ENCODE measurements at places on chromosomes 3 and 15.

DNA sequence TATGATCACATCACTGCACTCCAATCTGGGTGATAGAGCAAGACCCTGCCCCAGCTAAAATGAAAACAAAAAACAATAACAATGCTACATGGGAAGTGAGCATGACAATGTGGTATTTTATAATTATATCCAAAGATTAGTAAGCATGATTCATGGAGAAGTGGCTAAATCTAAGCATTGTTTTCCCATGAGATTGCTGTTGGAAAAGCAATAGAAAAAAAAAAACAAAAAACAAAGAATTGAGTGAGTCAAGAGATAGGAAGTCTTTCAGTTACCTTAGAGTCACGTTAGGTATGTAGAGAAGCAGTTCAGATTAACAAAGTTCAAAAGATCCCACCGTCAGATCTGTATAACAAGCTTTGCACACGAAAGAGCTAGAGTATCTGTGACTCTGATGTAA is 210.3 kb upstream of the CNTN6 start:
- DNase-seq = no peak

- no peak for DNase-seq
Measured at GRCh38 chr3:121175083-121175482, 267.1 kb downstream of the STXBP5L start.

DNA sequence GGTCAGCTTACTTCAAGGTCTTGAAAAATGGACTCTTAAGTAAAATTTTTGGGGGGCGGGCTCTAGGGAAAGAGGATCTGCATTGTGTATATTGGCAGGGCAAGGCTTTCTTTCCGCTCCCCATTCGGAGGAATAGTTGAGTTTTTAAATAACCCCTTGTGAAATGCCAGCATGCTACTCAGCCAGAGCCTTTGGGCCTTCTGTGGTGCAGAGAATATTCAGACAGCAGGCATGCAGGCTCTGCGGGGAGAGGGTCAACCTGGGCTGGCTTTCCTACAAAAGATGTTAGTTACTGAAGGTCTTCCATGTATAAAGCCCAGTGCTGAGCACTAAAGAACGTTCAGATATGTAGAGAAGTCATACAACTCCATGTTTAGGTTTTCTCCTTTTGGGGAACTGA is 40.6 kb downstream of the ADAMTSL3 start:
- no peak for DNase-seq

- DNase-seq = no peak
Measured at GRCh38 chr3:29972320-29972993, 633.9 kb upstream of the TGFBR2 start.

DNA sequence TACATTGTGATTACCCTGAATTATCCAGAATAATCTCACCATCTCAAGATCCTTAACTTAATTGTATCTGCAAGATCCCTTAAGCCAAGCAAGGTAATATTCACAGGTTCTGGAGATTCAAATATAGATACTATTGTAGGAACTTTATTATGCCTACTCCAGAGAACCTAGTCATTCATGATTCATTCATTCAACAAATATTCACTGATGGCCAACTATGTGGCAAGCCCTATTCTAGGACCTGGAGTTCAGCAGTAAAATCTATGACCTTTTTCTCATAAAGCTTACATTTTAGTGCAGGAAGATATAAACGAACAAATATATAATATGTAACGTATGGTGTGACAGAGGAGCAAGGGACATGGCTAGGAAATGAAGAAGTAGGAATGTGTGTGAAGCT is 49.6 kb downstream of the ISL2 start:
- no peak for DNase-seq

DNA sequence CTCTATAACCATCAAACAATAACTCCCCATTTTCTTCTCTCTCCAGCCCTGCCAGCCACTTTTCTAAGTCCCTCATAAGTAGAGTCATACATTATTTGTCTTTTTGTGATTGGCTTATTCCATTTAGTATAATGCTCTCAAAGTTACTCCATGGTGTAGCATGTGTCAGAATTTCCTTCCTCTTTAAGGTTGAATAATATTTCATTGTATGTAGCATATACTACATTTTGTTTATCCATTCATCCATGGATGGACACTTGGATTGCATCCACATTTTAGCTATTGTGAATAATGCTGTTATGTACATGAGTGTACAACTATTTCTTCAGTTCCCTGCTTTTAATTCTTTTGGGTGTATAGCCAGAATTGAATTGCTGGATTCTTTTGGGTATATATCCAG is 138.4 kb downstream of the ATG7 start:
- DNase-seq = no peak

DNA sequence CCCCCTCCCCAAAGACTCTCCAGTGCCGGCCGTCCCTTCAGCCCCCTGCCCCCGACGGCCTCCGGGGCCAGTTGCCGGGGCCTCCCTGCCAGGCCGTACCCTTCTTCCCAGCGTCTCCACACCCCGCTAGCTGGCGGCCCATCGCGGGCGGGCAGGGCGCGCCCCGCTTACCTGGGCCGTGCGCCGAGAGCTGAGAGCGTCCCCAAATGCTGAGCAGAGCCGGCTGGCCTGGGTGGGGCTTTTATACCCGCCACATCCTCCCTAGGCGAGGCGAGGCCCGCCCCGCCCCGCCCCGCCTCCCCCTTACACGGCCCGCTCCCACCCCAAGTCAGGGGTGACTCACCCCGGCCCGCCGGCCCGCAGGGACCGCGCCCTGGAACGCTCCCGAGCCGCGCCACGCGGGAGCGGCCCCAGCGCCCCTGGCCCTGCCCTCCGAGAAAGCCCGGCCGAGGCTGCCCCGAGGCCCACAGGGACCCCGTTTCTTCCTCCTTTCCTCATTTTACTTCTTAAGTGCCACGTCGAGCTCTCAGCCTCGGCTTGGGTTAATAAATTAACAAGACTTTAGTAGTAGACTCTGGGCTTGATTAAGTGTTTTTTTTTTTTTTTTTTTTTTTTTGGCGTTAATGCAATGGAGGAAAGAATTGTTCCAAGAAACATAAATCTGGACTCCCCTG is at the start of gene ANXA2:
Gene ANXA2 (minus strand): TSS at position 215 of the 674 bp plus-strand sequence. CDS start 11,911 bp downstream, outside the sequence.
- DNase-seq = peak; percentile 78

DNA sequence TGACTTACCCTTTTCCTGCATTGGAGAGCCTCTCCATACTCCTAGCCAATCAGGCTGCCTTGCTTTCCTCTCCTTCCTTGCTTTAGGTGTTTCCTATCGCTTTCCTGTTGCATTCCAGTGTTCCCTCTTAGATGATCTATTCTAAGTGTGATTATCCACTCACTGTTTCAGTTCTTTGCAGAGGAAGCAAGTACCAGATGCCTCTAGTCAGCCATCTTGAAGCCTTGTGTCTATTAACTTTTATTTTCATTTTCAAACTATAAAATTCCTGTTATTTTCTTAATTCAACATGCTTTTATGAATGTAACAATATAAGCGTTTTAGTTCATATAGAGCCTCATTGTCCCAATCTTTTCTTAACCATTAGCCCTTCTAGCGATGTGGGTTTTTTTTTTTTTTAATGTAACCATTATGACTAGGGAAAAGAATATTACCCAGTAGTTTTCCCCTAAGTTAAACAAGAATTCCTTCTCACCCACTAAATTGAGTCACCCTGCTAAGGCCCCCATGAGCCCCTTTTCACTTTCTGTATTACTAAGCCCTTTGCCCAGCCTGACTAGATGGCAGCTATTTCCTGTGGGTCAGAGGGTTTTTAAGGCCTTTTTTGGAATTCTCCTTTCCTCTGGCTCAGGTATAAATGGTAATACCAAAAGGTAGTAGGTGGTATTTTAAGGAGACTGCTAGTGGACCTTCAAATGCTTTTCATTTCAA is 229.4 kb upstream of the CTNNB1 start:
- DNase-seq = no peak

DNA sequence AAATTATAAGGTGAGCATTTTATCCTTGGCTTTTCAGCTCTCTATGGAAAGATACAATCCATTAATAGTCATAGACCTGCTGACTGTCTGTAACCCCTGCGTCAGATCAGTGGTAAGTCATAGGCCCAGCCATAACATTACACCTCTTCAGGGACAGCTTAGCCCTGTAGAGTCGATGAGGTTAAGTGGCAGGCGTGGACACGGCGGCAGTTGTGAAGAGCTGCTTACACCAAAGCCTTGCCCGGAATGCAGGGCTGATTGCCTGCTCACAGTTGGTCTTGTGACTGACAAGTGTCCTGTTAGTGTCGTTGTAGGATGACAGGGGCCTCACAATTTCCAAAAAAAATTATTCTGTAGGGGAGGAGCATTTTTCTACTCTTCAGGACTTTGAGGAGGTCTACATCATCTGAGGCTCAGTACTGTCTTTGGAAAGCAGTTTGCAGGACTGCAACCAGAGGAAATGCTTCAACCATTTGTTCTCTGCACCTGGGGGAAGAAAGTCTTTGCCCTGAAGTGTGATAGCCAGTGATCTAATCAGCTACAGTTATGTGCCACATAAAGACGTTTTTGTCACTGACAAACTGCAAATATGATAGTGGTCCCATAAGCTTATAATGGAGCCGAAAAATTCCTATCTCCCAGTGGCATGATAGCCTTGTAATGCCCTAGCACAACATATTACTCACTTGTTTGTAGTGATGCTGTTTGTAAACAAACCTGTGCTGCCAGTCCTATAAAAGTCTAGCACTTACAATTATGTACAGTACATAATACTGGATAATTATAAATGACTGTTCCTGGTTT is 14.9 kb upstream of the SELENOT start:
- DNase-seq = no peak

Measured in stimulated activated CD8-positive, alpha-beta memory T cell treated with anti-CD3 and anti-CD28 coated beads, Interleukin-4, amount 100 ng/mL, for 1 hour (primary cell).